Aorta (tissue), 5 donors: ENCODE measurements at places on chromosomes 1 and 21. TPM values are rescaled to one million over a fixed set of nuclear protein-coding genes. Genes with fewer than 3 reads are reported as not detected.

Gene ARMH1
- total RNA-seq, result 6.7 TPM

Gene BRDT
- not detected for total RNA-seq

GRCh38 chr1:98688110-98688739 lies 26.7 kb downstream of the SNX7 start:
- DNase-seq, result no peak

- DNase-seq, result no peak
Measured at GRCh38 chr1:221743416-221744208, 1.7 kb upstream of the DUSP10 start.

Gene C1orf141
- not detected for total RNA-seq

Gene FNDC10
- total RNA-seq, result 1.2 TPM

Gene SPRR2E
- total RNA-seq, result not detected

GRCh38 chr1:77940921-77941570 lies 37.8 kb downstream of the FUBP1 start:
- DNase-seq, result no peak

- peak; percentile 77 for DNase-seq
Measured at GRCh38 chr1:84781946-84782771, 91.9 kb upstream of the SSX2IP start.

Gene PTP4A2
- total RNA-seq, result 230 TPM

DNA sequence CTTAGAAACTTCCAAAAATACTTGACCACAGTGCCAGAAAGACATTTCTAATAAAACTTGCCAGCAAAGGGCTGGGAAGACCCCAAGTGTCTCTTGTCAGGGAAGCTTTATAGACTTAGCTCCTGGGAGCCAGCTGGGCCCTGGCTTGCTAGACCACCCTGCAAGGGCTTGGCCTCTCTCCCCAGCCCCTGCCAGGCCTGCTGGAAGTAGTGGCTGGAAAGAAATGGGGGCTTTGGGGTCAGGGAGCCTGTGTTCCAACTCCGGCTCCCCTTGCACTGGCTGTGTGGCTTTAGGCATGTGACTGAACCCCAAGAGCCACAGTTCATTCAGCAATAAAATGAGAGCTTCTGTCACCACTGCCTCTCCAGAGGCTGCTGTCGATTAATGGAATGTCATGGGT lies 31.1 kb downstream of the H3-3A start:
- DNase-seq, result peak; percentile 21

Gene IVL
- not detected for total RNA-seq

- DNase-seq, result no peak
Measured at GRCh38 chr1:80910426-80910825, 890.3 kb upstream of the ADGRL2 start.

- no peak for DNase-seq
Measured at GRCh38 chr1:91450260-91450659, 45.6 kb upstream of the HFM1 start.

DNA sequence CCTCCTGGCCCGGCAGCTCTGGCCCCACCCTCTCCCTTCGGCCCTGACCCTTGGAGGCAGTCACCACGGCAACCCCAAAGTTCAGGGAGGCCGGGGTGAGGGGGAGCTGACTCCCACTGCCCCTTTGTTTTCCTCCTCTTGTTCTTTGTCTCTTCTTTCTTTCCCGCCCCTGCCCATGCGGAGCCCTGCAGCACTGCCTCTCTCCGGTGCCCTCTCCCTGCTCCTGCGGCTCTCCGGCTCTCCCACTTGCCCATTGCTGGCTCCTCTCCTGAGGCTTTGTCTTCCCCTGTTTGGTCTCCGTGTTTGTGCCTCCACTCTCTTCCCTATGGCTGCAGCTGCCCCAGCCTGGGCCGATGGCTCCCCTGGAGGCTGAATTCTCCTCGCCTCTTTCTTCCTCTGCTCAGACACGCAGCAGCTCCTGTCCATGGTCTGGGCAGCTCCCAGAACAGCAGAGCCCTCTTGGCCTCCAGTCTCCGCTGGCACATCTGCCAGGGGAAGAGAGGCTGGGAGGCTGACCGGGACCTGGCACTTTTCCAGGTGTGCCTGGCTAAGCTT lies 5.8 kb downstream of the CELSR2 start:
- no peak for DNase-seq

DNA sequence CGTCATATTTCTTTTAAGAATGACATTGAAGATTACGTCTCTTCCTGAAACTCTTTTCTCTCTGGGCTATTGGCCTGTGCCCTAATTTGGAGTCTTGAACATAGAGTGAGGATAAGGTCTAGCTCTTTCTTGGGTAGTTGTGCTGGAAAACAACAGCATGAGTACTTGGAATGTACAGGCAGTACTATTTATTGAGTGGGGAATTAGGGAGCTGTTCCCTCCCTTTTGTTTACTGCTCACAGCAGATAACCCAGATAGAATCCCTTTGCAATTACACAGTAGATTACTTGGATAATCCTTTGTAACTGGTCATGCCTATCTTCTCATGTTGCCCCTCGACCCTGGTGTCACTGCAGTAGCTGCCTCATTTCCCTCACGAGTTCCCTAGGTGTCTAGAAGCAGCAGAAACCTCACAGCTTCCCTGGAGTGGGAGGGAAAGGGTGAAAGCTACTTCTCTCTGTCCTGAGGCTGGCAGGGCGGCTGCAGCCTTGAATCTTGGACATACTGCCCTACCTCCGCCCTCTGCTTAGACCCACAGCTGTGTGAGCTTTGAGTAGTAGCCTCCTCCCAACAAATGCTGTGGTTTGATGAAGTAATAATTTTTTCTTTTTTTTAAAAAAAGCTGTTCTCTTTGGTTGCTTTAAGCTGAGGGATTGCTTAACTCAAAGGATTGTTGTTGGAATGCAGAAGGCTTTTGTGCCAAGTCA lies 70.6 kb downstream of the FGGY start:
- peak; percentile 79 for DNase-seq

Gene RBM34
- total RNA-seq, result 57.7 TPM

Gene FCGR3A
- 116 TPM for total RNA-seq

Gene NR5A2
- total RNA-seq, result 2.0 TPM

DNA sequence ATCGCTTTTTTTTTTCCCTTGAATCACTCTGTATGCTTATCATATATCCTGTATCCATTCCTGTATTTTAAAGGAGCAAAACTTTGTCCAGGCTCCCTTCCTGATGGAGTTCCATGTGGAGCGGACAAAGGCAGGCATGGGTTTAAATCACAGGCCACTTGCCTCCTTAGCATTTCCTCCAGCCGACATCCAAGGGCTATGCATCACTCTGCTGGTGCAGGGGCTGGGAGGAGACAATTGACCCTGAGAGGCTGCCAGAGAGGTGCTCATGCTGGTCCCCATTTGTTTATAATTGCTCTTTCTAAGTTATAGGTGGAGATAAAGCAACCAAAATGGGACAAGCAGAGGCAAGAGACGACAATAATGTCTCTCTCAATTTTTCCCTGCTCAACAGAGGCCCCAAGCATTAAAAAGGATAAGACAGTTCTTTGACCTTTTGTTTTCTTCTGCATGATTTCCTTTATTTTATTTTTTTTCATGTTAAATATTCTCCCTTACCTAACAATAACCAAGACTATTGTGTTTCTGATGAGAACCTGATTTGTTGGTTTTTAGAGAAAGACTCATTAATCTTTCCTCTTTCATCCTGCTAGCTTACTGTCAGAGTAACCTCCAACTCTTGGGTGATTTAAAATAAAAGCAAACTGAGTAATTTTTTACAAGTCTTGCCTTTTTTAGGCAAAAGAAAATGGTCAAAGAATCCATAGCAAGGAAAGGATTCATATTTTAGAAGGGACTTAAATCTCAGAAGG lies 353.7 kb downstream of the ADGRL2 start:
- no peak for DNase-seq
